ENCODE measurements at places on chromosomes 11 and 22. TPM values are rescaled to one million over a fixed set of nuclear protein-coding genes. Genes with fewer than 3 reads are reported as not detected.

Gene CNTN5
- not detected for total RNA-seq

DNA sequence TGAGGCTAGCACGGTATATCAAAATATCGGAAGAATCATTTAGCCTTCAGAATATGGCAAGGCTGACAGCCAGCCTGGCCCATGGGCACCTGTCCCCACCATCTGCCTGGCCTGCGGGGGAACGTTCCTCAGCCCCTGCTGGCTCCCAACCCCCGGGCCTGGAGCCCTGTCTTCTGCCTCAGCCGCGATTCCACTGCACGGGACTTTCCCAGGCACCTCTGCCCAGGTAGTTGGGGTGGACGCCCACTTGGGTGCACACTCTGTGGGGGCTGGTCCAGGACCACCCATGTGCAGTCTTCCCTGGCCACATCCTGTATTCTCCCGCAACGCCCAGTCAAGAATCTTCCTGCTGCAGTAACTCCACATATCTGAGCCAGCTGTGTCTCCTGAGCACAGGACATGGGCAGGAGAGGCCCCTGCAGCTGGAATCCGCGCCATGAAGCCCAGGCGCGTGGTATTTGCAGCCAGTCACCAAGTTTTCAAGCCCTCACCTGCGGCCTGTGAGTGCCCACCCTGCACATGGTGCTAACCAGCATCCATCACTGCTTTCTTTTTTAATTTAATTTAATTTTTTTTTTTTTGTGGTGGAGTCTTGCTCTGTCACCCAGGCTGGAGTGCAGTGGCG, 77.9 kb downstream of the KCNQ1 start:
- H3K27me3 ChIP-seq: no peaks in the 10 kb centered on the region
- DNase-seq: peak; percentile 43
- no peak overlapping the region for H3K4me3 ChIP-seq

- H3K27ac ChIP-seq: peak overlapping the region; percentile 41
- H3K27me3 ChIP-seq: no peaks in the 10 kb centered on the region
- no peak overlapping the region for H3K4me3 ChIP-seq
- DNase-seq: peak; percentile 80
- peaks cover 91% of the 10 kb centered on the region for H3K4me1 ChIP-seq
- no peaks in the 10 kb centered on the region for H3K36me3 ChIP-seq
Measured at GRCh38 chr22:26556904-26557303, 33.0 kb downstream of the TPST2 start.

- H3K4me3 ChIP-seq: no peak overlapping the region
- H3K36me3 ChIP-seq: no peaks in the 10 kb centered on the region
- no peaks in the 10 kb centered on the region for H3K27me3 ChIP-seq
- H3K4me1 ChIP-seq: peaks cover 13% of the 10 kb centered on the region
- peak; percentile 69 for DNase-seq
Measured at GRCh38 chr11:19723572-19724342, 11.1 kb downstream of the NAV2 start.

Gene HTR3B
- total RNA-seq: not detected

DNA sequence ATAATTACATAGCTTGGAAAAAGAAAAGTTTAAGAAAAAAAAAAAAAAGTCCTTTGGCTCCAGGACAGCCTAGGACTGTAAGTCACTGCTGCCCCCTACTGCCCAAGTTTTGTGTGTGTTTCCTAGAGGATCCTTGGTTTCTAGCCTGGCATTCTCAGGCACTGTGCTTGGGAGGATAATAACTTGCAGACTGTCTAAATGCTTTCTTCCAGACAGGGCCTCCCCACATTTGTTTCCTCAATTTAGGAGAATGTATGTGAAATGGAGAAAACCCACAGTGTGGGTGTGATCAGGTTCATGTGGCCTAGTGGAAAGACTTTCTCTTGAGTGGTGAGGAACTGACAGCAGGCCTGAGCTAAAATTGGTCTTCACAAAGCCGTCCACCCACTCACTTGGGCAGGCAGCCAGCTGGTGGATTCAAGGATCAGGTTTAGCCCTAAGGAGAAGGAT, 191.0 kb downstream of the NAV2 start:
- H3K36me3 ChIP-seq: no peaks in the 10 kb centered on the region
- peak; percentile 72 for DNase-seq
- no peaks in the 10 kb centered on the region for H3K4me1 ChIP-seq

GRCh38 chr11:96278039-96278897, 64.7 kb downstream of the MAML2 start:
- DNase-seq: no peak
- no peaks in the 10 kb centered on the region for H3K4me1 ChIP-seq
- H3K4me3 ChIP-seq: no peak overlapping the region
- H3K27me3 ChIP-seq: no peaks in the 10 kb centered on the region
- H3K36me3 ChIP-seq: no peaks in the 10 kb centered on the region

Gene SIAE
- total RNA-seq: 36.6 TPM

Gene ARHGAP20
- total RNA-seq: 1.1 TPM

Data from right lobe of liver (tissue), 6 donors.